ENCODE measurements at places on chromosomes 2 and 18.
A peak's percentile ranks its signal among the peaks of the same experiment; 100 is the strongest.

DNA sequence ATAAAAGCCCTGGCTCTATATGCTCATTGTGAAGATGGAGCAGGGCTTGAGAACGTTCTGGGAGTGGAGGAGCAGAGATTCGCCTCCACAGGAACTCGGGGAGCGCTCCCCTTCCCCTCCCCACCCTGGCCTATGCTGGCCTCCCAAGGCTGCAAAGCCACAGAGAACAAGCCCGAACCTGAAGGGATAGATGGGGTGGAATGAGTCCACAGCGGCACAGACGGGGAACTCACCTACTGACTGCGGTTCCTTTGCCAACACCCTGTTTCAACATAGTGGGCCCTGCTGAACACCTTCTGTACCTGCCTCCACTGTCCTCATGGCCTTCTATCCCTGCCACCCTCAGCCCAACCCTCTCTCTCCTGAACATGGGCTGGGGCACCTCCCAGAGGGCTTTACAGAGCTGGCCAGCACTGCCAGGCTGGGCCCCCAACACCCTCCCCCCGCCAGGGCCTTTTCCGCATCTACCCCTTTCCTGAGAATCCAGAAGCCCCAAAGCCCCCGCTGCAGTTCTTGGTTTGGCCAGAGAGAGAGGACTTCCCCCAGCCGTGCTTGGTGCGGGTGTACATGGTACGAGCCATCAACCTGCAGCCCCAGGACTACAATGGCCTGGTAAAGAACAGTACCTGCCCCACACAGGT lies 41.5 kb downstream of the LMAN2L start:
- DNase-seq: no peak

DNA sequence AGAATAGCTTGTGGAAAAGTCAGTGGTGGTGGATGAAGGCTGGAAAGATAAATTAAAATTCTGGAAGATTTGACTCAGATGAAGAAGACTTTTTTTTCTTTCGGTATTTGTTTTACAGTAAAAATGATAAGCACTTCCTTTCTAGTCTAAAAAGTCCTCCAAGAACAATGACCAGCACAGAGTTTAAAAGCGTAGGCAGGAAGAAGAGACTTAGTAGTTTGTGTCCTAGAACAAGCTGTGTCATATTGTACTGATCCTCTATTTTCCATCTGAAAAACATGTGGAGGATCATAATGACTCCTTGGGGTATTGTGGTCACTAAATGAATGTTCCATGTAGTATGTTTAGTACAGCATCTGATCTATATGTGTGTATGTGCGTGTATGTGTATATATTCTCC lies 132.4 kb upstream of the FSHR start:
- no peak for DNase-seq

DNA sequence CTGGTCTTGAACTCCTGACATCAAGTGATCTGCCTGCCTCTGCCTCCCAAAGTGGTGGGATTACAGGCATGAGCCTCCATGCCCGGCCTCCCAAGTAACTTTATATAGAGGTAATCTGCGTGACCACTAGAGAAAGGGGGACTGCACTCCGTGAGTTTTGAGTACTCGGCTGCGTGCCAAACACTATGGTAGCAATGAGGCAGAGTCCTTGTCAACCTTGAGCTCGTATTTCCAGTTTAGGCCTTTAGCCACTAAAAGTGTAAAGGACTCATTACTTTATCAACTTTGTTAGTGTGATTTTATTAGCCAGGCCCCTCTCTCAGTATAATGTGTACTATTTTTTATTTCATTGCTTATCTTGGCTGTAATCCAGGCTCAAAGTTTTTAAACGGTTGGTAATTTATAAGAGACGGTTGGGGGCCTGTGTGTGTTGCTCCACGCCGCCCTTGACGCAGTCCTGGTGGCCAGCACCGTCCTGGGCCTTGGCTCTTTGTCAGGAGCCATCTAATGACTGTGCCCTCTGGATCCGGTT lies 56.2 kb downstream of the ZCCHC2 start:
- DNase-seq: no peak

GRCh38 chr18:13492314-13492713 lies 234.0 kb downstream of the FAM210A start:
- no peak for DNase-seq

DNA sequence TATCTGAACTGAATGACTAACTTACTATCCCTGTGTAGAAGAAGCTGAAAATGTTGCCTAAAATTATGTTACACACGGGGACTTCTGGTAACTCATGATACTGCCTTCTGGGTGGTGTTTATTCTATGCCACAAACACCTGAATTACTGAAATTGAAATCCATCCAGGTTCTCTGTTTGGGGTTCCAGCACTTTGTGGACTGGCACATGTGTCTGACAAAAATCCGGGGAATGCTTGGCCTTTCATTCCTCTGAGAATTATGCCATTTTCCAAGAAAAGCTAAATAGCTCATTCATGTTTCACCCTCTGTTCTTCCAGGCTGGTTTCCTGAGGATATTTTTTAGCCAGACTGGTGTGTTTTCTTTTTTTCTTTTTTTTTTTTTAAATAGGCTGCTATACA lies 59.5 kb upstream of the POU3F3 start:
- DNase-seq: no peak

GRCh38 chr18:23265682-23266399 lies 130.6 kb downstream of the CABLES1 start:
- peak; percentile 23 for DNase-seq

- DNase-seq: no peak
These were observed 185.8 kb upstream of the CNTNAP5 start for GRCh38 chr2:123839326-123839725.
